Stimulated activated naive CD4-positive, alpha-beta T cell treated with Interleukin-2 at 50 U/mL for 16 hours (primary cell): ENCODE measurements at places on chromosomes 1 and 21.

DNA sequence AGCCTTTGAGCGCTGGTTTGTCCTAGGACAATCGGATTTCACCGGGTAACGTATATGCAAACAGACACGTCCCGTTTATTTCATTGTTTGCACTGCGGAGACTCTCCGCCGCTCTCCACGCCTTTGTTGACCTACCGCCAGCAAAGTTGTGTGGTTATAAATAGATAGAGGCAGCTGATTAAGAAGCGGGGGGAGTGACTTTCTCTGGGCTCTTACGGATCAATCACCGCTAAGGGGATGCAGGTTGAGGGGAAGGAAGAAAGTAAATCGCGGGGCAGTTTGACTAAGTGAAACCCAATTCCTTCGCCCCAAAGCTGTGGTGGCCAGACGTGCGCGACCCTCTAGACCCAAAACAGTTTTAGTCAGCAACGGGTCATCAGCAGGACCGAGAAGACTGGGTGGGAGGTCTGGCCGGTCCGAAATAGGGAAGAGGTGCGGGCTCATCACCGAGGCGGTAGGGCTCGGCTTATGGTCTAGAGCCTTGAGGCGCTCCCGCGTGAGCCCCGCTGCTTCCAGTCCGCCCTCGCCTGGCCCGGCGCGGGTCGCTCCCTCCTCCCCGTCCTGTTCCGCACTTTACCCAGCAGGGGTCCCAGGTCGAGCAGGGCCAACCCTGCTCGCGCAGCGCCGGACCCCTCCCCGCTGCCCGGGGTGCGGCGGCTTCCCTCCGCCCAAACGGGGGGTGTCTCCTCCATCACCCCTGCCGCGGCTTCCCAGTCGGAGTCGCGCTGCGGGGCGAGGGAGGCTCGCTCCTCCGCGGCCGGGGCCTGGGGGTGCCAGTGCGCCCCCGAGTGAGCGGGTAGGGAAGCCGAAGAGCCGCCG is 120.8 kb upstream of the RRP15 start:
- DNase-seq, result no peak

GRCh38 chr1:113282008-113282892 is 108.1 kb upstream of the MAGI3 start:
- DNase-seq, result no peak

GRCh38 chr1:67001682-67002425 is 52.1 kb downstream of the SLC35D1 start:
- DNase-seq, result no peak

- DNase-seq, result no peak
These were observed 8.6 kb downstream of the C1orf35 start for GRCh38 chr1:228094432-228095016.

GRCh38 chr1:27405074-27405473 is 12.7 kb downstream of the GPR3 start:
- no peak for DNase-seq

DNA sequence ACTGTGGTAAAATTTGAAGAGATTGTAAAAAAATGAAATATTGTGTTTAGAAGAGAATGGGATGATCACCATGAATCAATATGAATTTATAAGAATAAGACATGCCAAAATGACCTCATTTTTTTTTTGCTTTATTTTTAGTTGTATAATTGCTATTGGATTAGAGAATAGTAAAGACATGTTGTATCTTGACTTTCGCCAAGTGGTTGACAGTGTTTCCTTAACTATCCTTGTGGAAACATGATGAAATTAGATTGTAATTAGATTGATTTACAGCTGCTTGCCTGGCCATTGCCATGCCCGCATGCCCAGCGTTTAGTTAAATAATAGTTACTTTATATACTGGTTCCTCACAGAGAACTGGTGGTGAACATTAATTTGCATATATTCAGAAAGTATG is 154.9 kb downstream of the MAGI3 start:
- DNase-seq, result no peak

- DNase-seq, result no peak
These were observed 22.2 kb downstream of the ACTL8 start for GRCh38 chr1:17777330-17777729.

DNA sequence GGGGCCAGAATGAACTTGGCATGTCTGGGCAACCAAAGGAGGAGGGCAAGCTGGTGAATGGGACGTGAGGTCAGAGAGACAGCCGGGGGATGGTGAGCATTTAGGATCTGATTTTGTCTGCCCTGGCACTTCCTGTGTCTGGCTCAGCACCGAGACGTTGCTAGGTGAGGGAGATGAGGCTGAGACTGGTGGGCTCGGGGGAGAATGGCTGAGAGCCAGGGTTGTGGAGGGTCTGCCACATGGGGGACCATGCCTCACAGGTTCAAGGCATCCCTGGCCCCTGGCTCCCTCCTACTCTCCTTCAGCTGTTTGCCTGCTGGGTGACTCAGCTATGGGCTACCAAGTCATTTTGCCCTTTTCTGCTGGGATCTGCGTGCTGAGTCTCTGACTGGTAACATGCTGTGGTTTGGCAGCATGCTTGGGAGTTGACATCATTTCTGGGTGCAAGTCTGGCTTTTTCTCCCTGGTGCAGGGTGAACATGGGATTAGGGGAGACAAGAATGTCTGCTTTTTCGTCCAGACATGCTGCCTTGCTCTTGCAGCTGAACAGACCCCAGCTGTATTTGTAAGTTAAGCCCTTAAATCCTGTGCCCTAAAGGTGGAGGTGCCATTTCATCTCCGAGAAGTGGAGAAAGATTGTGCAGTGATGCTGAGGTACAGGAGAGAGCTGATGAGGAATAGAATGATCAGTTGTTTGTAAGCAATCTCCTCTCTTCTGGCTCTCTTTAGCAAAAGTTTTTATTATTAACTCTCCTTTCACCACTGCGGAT is 17.6 kb downstream of the GALNT2 start:
- DNase-seq, result peak; percentile 61

- DNase-seq, result no peak
These were observed 8.4 kb downstream of the C1orf87 start for GRCh38 chr1:60065199-60065598.
